ENCODE measurements at places on chromosomes 5 and 9.

DNA sequence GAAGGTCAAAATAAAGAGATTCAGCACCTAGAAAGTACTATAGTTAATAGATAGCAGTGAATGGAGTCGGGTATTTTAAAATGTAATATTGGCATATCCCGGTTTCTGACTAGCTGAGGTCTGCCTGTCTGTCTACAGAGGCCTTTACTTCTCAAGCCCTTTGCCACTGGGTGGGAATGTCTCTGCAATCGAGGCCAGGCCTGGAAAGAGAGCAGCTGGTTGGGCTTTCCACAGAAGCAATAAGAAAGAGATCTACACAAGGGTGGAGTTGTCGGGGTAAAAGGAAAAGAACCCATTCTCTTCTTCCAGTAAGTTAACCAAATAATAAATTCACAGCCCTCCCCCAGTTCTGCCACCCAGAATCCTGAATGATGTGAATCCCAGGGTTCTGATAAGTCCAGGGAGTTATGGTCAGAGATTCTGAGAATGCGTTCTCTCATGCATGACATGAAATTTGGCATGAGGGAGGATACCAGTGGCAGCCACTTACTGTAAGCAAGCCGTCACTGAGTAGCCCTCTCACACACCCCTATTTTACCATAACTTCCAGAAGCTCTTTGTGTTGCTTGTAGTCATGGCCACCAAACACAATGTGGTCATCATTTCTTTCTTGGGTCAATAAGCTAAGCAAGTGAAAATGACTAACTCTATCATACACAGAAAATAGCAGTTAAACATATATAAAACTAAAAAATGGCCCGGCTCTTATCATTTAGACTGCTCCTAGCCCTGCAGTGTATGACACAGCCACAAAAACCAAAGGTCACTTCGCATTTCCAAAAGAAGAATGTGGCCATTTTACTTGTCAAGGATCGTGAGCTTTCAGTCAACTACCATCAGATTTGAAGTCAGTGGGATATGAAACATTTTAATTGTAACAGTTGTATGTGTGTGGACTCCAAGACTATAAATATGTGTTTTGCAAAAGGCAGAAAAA lies 185.0 kb downstream of the GLIS3 start:
- no peak for DNase-seq

- DNase-seq: no peak
Measured at GRCh38 chr5:76219636-76220035, 136.5 kb downstream of the SV2C start.

- DNase-seq: no peak
Measured at GRCh38 chr5:176908675-176909368, 9.7 kb upstream of the HK3 start.

GRCh38 chr9:80664327-80665210 lies 1024.8 kb downstream of the TLE1 start:
- DNase-seq: no peak
